ENCODE measurements at places on chromosomes 12 and 14.
A peak's percentile ranks its signal among the peaks of the same experiment; 100 is the strongest.

- no peaks in the 10 kb centered on the region for H3K36me3 ChIP-seq
- no peaks in the 10 kb centered on the region for H3K27me3 ChIP-seq
- no peaks in the 10 kb centered on the region for H3K4me1 ChIP-seq
- DNase-seq = no peak
These were observed 212.9 kb downstream of the SYT10 start for GRCh38 chr12:33226671-33227070.

GRCh38 chr14:105205673-105206208 lies 24.6 kb upstream of the NUDT14 start:
- no peak overlapping the region for H3K4me3 ChIP-seq
- no peak for DNase-seq
- H3K27ac ChIP-seq = no peak overlapping the region
- no peaks in the 10 kb centered on the region for H3K36me3 ChIP-seq
- no peaks in the 10 kb centered on the region for H3K27me3 ChIP-seq

GRCh38 chr14:86022031-86022629 lies 492.2 kb downstream of the FLRT2 start:
- H3K36me3 ChIP-seq = no peaks in the 10 kb centered on the region
- no peak overlapping the region for H3K4me3 ChIP-seq
- no peak for DNase-seq
- peaks cover under 1% of the 10 kb centered on the region for H3K27me3 ChIP-seq
- H3K27ac ChIP-seq = no peak overlapping the region
- H3K4me1 ChIP-seq = no peaks in the 10 kb centered on the region

- H3K27me3 ChIP-seq = no peaks in the 10 kb centered on the region
- no peak overlapping the region for H3K27ac ChIP-seq
- no peaks in the 10 kb centered on the region for H3K4me1 ChIP-seq
- H3K36me3 ChIP-seq = no peaks in the 10 kb centered on the region
These were observed 27.0 kb upstream of the ESRRB start for GRCh38 chr14:76348898-76349297.

- no peak overlapping the region for H3K4me3 ChIP-seq
- H3K27me3 ChIP-seq = no peaks in the 10 kb centered on the region
- DNase-seq = no peak
- no peaks in the 10 kb centered on the region for H3K36me3 ChIP-seq
These were observed 342.3 kb downstream of the SYT1 start for GRCh38 chr12:79206871-79207270.

DNA sequence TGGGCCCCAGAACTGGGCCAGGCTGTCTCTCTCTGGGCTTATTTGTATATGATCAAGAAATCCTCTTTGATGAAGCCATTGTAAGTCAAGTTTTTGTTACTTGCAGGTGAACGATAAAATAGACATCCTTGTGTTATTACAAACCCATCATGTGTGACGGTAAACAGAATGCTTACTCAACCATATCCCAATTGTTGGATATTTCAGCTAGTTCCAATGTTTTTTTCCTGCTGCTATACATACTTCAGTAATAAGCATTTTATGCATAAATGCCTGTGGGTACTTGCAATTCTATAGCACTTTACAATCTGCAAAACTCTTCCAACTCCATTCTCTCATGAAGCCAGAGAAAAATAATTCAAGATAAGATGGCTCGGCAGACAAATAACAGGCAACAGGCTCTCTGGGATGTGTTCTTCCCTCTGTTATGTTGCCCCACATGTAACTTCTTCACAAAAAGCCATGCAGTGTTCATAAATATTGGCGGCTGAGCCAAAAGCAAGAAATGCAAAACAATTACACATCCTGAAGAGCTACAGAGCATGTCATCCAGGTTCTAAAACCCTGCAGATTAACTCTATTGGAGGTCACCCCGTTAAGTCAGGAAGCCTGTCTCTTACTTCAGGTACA lies 69.5 kb downstream of the CLMN start:
- H3K4me3 ChIP-seq = no peak overlapping the region
- H3K27ac ChIP-seq = no peak overlapping the region
- no peaks in the 10 kb centered on the region for H3K27me3 ChIP-seq
- peaks cover 21% of the 10 kb centered on the region for H3K4me1 ChIP-seq

GRCh38 chr14:69928111-69928523 lies 48.9 kb downstream of the SMOC1 start:
- no peaks in the 10 kb centered on the region for H3K27me3 ChIP-seq
- H3K4me3 ChIP-seq = no peak overlapping the region
- no peak for DNase-seq

DNA sequence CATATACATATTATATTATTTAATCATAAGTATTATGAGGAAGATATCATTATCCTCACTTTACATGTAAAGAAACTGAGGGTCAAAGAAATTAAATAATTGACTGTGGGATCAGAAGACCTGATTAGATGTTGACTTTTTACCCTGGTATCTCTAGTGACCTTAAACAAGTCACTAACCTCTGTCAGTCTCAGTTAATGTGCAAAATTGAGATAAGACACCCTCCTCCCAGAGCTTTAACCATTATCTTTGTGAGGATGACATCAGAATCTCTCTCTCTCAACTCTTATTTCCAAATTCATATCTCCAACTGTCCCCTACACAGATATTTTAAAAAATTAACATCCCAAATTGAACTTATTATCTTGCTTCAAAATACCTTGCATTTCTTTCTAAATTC lies 177.8 kb downstream of the KLHL28 start:
- H3K27ac ChIP-seq = no peak overlapping the region
- no peaks in the 10 kb centered on the region for H3K27me3 ChIP-seq
- H3K4me3 ChIP-seq = no peak overlapping the region
- DNase-seq = no peak

DNA sequence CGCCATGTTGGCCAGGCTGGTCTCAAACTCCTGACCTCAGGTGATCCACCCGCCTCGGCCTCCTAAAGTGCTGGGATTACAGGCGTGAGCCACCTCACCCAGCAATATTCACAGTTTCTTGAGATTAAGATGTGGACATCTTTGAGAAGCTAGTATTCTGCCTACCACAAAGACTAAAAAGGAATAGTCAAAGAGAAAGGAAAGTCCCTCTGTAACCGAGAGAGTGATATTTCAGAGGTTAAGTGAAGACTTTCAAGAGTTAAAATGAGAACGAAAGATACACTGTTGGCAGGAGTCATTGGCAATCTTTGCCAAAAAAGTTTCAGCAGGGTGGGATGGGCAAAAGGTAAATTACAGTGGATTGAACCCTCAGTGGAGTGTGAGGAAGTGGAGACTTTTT lies 15.6 kb downstream of the DGKA start:
- H3K4me3 ChIP-seq = no peak overlapping the region
- H3K36me3 ChIP-seq = no peaks in the 10 kb centered on the region
- no peak overlapping the region for H3K27ac ChIP-seq
- no peaks in the 10 kb centered on the region for H3K27me3 ChIP-seq
- H3K4me1 ChIP-seq = no peaks in the 10 kb centered on the region

- no peaks in the 10 kb centered on the region for H3K36me3 ChIP-seq
- no peaks in the 10 kb centered on the region for H3K4me1 ChIP-seq
- no peaks in the 10 kb centered on the region for H3K27me3 ChIP-seq
- no peak overlapping the region for H3K4me3 ChIP-seq
These were observed 381.5 kb upstream of the STXBP6 start for GRCh38 chr14:25431211-25432076.

- H3K27me3 ChIP-seq = no peaks in the 10 kb centered on the region
- no peak overlapping the region for H3K4me3 ChIP-seq
- DNase-seq = peak; percentile 45
- no peaks in the 10 kb centered on the region for H3K36me3 ChIP-seq
These were observed 14.1 kb downstream of the ABCD2 start for GRCh38 chr12:39605501-39605900.

DNA sequence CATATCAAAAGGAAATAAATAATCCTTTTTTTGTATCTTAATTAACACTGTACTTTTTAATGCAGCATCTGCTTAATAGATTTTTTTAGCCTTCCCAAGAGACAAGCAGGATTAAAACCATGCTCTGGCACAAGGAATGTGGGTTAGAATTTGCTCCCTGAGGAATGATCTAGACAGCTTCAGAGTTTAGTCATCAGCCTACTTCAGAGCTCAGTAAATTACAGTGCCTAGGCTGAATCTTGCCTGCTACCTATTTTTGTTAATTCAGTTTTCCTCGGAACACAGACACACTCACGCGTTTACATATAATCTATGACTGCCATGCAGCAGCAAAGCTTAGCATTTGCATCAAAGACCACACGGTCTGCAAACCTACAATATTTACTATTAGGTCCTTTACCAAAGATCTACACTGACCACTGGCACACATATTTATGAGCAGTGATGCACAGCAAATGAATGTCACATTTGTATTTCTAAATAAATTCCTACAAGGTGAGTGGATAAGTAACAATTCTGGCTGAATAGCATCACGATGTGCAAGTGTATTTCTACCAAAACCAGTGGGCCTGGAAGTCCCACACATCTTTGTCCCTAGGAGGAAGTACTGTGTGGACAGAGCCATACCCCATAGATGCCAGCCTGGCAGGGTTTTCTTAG lies 309.8 kb upstream of the TMEM132C start:
- no peak overlapping the region for H3K4me3 ChIP-seq
- no peak overlapping the region for H3K27ac ChIP-seq
- H3K4me1 ChIP-seq = no peaks in the 10 kb centered on the region
- H3K27me3 ChIP-seq = no peaks in the 10 kb centered on the region

DNA sequence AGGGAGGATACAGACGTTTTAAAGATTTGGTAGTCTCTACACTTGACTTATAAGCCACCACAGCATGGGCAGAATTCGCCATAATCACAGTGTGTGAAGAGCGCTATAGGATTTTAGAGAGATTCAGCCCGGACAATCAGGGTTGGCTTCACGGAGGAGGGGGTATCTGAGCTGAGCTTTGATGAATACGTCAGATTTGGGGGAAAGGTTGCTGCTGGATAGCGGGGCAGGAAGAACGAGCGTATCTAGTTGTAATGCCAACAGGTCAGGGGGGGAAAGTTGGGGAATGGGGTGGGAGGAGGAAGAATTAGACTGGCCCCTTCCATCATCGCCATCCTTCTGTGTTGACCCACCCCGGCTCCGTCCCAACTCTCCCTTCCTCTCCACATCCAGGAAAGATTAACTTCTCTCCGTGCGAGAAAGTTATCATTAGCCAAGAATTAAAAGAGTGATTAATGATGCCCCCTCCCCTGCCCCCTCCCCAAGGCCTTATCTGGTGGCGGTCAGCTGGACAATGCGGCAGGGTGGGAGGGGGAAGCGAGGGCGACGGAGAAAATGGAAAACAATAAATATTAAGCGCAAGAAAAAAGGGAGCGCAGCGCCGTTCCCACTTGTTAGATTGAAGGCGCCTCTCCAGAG lies 13.5 kb upstream of the GPATCH2L start:
- peaks cover 14% of the 10 kb centered on the region for H3K4me1 ChIP-seq
- H3K36me3 ChIP-seq = no peaks in the 10 kb centered on the region
- peak overlapping the region; percentile 4 for H3K27ac ChIP-seq

DNA sequence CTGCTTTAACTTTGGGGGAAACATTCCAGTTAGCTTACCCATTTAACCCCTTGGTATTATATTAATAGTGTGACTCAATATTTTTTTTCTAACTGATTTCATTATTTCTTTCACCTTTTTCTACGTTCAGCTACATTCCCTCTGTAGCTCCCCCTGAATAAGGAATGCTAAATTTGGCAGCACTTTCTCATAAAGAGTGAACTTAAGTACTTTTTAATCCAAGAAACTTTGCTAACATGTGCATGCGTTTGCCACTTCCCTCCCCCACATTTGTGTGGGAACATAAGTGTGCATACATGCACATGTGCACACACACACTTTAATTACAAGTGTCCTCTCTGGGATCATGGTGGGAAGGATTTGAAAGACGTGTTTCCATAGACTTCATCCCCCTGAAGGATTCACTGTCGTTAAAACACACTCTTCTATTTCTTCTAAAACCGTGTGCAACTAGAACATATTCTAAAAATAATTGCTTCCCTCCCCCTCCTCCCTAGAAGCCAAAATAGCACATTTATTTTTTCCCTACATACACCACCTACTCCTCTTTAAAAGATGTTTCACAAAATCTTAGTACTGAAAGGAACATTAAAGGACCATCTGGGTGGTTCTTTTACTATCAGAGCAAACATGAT lies 142.6 kb downstream of the PPM1H start:
- no peak overlapping the region for H3K4me3 ChIP-seq
- H3K4me1 ChIP-seq = no peaks in the 10 kb centered on the region
- H3K27me3 ChIP-seq = no peaks in the 10 kb centered on the region
- DNase-seq = no peak
- no peak overlapping the region for H3K27ac ChIP-seq

GRCh38 chr14:21343035-21343794 lies 40.6 kb downstream of the SUPT16H start:
- H3K4me3 ChIP-seq = no peak overlapping the region
- no peak overlapping the region for H3K27ac ChIP-seq
- H3K4me1 ChIP-seq = no peaks in the 10 kb centered on the region

GRCh38 chr12:31715283-31715825 lies 13.5 kb downstream of the AMN1 start:
- H3K36me3 ChIP-seq = no peaks in the 10 kb centered on the region
- H3K27ac ChIP-seq = no peak overlapping the region
- H3K4me3 ChIP-seq = no peak overlapping the region

DNA sequence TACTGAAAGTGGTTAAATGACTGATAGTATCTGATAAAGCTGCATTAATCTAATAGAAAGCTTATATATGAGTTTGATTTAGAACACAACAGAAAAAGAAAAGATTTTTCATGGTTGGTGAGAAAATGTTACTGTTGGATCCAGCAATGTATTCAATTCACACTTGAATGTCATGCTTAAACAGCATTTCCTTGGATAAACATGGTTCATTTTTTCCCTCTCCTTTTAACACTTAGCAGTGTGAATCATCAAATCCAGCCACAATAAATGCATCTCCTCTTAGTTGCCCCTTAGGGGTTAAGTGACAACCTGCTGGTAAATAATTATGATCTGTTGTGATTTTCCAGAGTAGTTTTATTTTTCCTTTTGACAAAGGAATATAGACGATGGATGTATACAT lies 74.9 kb upstream of the GRIP1 start:
- no peak for DNase-seq
- H3K27ac ChIP-seq = no peak overlapping the region
- H3K27me3 ChIP-seq = peaks cover 2% of the 10 kb centered on the region
- H3K4me1 ChIP-seq = no peaks in the 10 kb centered on the region
- H3K4me3 ChIP-seq = no peak overlapping the region

GRCh38 chr12:48980389-48980952 lies 2.3 kb downstream of the WNT1 start:
- DNase-seq = peak; percentile 82
- no peaks in the 10 kb centered on the region for H3K4me1 ChIP-seq
- peaks cover 81% of the 10 kb centered on the region for H3K27me3 ChIP-seq
- no peak overlapping the region for H3K27ac ChIP-seq

- DNase-seq = no peak
- no peaks in the 10 kb centered on the region for H3K27me3 ChIP-seq
- H3K36me3 ChIP-seq = no peaks in the 10 kb centered on the region
- H3K4me3 ChIP-seq = no peak overlapping the region
- no peak overlapping the region for H3K27ac ChIP-seq
These were observed 20.0 kb upstream of the APOF start for GRCh38 chr12:56382611-56383010.

DNA sequence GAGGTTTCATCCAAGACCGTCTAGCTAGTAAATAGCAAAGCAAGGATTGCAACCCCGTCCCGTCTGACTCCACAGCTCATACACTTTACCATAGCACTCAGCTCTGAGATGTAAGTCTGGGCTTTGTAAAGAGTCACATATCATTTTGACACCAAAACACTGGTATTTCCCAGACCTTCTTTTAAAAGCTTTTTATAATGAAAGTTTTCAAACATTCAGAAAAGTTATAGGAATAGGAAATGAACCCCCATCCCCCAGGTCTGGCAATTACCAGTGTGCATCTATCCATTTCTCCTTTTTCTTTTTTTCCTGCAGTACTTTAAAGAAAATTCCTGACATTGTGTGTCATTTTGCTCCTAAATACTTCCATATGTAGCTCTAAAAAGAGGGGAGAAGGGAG lies 183.6 kb upstream of the CCND2 start:
- DNase-seq = no peak
- no peak overlapping the region for H3K27ac ChIP-seq
- no peak overlapping the region for H3K4me3 ChIP-seq
- H3K36me3 ChIP-seq = no peaks in the 10 kb centered on the region
- no peaks in the 10 kb centered on the region for H3K4me1 ChIP-seq

Measured in mesendoderm (in vitro differentiated cells).